ENCODE measurements at places on chromosomes 3 and 15.

DNA sequence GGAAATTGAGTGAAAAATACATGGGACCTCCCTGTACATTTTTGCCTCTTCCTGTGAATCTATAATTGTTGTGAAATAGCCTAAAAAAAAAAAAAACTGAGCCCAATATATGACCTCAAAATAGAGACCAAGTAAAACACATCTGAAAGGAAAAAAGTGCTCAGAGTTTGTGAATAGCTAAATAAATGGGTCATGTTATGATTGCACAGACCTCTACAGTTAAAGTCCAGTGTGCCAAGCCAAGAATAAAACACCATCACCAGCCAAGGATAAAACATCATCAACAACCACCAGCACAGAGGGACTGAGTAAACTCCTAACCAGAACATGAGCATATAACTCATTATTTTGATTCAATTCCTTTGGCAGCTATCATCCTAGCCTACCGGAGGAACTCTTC, 115.6 kb upstream of the AGTR1 start:
- DNase-seq = no peak

DNA sequence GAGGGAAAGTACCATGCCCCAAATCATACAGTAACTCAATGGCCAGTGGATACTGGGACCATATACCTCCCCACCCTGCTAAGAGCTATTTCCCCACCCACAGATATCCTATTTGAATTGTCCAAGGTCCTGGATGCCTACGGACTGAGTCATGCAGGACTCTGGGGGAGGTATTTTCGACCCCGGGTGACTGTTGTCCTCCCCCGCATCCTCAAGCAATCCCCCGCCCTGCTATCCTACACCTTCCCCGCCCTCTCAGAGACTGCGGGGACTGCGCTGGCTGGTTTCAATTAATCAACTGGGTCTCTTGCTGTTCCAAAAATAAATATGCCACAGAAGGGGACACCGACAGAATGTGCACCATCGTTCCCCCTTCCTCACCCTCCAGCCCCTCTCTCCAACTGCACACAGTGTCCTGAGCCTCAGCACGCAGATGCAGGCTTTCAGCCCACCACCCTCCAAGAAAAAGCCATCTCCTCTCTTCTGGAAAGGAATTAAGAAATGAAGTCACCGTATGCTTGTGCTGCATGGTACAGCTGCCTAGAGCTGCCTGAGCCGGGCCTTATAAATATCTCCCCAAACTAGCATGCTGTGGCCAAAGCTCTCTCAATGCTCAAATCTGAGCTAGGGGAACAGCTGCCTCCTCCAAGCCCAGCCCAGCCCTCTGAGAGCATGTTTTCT, 8.1 kb downstream of the CAV3 start:
- DNase-seq = no peak

GRCh38 chr3:100334488-100335351, at the start of gene NIT2:
NIT2 (plus strand) TSS chr3:100334757; CDS start chr3:100334792, 35 bp downstream.
- DNase-seq = peak; percentile 75

DNA sequence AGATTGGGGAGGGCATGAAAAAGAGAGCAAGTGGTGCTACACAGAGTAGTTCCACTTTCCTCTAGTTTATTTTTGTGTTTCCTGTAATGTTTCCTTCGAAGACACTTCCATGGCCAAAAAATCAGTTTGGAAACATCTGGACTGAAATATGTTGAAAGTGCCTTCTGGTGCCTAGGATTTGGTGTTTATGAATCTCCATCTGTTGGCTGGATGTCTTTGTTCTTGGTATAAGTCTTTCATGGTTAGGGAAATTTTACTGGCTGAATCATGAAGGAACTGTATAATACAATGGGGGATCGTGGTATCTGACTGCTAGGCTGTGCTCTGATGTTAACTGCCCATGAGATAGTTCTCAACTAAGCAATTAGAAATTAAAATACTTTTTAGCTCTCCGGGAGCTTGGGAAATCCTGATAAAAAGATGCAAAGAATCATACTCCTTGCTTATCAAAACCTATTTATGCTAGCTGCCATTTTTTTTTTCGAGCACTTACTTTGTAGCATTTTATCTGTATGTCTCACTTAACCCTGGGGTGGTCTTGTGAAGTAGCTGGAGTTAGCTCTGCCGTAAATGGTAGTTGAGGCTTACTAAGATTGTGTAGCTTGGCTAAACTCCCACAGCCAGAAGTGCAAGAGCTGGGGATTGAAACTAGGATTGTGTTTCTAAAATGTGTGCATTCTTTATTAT, 21.9 kb downstream of the AKAP13 start:
- peak; percentile 19 for DNase-seq

DNA sequence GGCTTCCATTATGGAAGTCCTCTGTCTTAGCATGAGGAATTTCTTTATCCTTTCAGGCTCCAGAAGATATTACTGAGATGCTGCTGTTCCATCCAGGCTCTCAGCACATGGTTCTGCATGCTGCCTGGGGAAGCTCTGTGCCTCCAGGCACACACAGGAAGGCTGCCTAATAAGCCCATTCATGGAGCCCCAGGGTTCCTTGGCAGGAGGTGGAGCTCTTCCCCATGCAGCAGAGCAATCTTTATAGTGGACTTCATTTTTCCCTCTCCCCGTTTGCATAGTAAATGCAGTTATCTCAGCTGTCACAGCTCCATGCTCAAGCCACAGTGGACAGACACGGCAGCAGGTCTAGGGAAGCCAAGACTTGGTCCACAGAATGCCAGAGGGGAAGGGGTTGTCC, 57.6 kb downstream of the BOC start:
- no peak for DNase-seq

- no peak for DNase-seq
These were observed 2.7 kb downstream of the CSK start for GRCh38 chr15:74784426-74785193.

GRCh38 chr15:31069360-31070000, 32.0 kb downstream of the TRPM1 start:
- no peak for DNase-seq

GRCh38 chr15:60583946-60584345, 105.0 kb upstream of the ICE2 start:
- DNase-seq = no peak

- DNase-seq = no peak
These were observed 50.3 kb upstream of the SEC13 start for GRCh38 chr3:10371167-10371566.

- no peak for DNase-seq
These were observed 10.1 kb downstream of the UBP1 start for GRCh38 chr3:33430061-33430460.

DNA sequence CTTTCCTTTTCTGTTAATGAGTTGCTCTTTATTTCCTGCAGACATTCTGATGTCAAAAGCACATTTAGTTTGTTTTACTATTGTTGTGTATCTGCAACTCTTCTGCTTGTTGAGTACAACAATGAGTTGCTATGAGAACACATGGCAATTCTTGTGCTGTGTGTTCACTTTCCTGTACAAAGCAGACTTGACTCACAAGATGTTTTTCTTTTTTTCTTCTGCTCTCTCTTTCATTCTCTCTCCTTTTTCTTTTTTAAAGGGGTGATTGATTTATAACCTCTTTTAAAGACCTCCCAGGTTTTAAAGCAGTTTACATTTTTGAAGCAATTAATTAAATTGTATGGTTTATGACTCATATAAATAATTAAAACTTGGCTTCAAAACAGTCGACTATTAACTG, 31.6 kb upstream of the ABHD10 start:
- DNase-seq = no peak

GRCh38 chr3:43729707-43730414, 39.1 kb downstream of the ABHD5 start:
- DNase-seq = no peak

DNA sequence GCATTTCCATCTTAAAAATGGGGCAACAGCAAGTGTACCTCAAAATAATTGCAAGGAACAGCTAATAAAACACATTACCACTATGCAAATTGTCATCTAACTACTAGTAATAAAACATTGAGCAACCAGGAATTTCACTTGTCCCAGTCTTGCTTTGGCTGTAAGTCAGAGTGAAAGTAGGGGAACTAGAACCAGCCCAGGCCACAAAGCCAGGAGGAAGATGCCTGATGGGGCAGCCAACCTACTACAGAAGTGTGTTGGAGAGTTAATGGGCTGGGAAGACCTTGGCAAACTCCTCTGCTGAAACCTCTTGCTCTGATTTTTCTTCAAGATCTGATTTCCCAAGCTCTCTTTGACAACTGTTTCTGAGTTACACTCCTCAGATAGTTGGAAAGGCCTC, 40.2 kb upstream of the LPP start:
- DNase-seq = no peak

- DNase-seq = no peak
These were observed 34.5 kb upstream of the NR2E3 start for GRCh38 chr15:71775856-71776255.

DNA sequence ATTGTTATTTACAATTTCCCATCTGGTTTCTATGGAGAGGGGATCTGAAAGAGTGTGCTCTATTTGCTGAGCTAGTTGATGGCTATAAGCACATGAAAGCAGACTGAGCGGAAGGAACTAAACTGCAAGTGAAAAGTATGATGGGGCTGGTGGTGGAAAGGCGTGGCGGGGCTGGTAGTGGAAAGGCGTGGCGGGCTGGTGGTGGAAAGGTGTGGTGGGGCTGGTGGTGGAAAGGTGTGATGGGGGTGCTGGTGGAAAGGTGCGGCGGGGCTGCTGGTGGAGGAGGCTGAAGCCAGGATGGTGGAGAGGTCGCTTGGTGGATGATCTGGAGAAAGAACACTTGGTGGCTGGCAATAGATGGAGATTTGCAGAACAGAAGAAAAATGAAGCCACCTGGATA, 136.7 kb downstream of the FMN1 start:
- DNase-seq = no peak

GRCh38 chr3:53102601-53103147, 27.6 kb downstream of the RFT1 start:
- peak; percentile 55 for DNase-seq

DNA sequence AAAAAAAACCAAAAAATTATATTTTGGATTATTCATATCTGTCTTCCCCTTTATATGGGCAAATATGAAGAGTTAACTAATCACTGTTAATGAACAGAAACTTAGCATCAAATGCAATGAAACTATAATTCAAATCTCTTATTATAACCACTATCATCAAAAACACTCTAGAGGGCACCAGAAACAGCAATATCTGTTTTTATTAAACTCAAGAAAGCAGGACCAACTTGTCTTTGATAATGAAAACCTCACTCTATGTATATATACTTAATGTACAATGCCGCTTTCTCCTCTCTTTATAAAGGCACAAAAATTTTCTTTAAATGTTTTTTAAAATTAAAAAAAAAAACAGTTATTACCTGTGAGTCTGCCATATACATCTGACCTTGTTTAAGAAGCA, 92.7 kb downstream of the UACA start:
- DNase-seq = no peak

DNA sequence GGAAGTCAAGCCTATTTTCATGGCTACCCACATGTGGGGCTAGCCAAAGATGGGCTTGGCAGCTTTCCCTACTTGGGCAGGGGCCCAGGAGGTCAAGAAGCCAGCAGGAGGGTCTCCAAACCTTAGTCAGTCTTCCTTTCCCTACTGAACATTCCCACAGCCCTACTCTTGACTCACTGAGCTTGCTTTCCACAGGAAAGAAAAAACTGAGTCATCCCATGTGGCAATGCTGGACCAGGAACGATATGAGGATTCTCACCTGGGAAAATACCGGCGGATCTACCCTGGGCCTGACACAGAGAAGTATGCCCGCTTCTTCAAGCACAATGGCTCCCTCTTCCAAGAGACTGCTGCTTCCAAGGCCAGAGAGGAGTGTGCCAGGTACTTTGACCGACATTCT, 3.7 kb upstream of the NGRN start:
- DNase-seq = no peak

- DNase-seq = no peak
These were observed 4.6 kb upstream of the PRKCD start for GRCh38 chr3:53156368-53156834.

DNA sequence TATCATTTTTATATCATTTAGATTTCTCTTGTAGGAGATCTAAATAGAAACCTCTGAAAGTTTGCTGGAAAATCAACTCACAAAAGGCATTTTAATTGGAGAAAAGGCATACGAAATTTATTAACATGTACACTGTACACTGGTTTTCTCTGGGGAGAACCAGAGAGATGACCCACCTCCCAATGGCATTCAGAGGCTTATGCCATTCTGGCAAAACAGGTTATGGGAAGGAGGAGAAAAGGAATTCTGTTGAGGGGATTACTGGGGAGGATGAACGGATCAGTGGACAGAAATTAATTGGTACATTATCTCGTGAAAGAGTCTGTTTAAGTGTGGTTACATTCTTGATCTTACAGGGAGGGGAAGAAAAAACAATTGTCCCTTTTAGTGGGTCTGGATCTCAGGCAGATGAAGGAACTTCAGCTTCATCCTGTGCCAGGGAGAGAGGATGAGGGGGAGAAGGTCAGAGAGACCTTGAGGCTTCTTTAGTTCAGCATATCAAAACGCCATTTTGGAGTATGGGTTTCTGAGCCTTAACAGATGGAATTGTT, 16.5 kb downstream of the RAB11A start:
- DNase-seq = no peak

- peak; percentile 75 for DNase-seq
These were observed 422.7 kb upstream of the TPRG1 start for GRCh38 chr3:188749010-188749617.

DNA sequence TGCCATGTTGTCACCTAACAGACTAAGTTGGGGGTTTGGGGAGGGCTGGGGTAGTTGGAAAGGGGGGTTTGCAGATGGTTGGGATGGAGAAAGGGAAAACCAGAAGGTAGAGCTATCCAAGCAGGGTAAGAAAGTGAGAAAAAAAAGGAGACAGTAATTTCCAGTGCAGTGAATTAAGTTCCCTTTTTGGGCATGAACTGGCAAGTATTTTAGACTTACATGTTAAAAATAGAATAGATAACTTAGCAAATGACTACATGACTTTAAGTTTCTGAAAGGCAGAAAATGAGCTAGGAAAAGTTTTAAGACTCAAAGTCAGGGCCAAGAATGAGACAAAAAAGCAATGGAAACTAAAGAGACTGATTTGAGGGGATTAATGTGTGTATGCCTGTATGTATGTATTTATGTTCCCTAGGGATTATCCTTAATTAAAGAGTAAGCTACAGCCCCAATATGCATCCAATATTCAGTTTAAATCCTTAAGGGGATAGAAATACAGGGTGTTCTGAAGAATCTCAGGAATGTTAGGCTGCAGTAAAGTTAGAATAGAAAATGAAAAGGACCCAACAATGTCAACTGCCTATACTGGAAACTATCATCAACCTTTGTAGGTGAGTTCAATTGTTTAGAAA, 285.2 kb upstream of the MME start:
- DNase-seq = no peak

DNA sequence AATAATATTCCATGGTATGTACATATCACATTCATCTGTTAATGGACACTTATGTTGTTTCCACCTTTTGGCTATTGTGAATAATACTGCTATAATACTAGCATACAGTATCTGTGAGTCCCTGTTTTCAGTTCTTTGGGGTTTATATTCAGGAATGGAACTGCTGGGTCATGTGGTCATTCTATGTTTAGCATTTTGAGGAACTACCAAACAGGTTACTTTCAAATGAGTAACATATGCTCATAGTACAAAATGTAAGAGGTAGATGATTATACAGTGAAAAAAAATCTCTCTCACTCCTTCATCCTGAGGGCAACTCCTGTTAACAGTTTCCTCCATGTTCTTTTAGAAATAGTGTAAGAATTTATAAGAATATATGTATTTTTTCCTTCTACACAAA, 162.2 kb downstream of the PLD1 start:
- no peak for DNase-seq

Data from CD4-positive, alpha-beta T cell treated with Interleukin-15 for 4 hours (primary cell).